Bronchus fibroblast of lung (primary cell): ENCODE measurements at places on chromosomes 3 and 15. TPM values are rescaled to one million over a fixed set of nuclear protein-coding genes. Genes with fewer than 3 reads are reported as not detected.

The CCR3 gene
- not detected in 2 replicates for total RNA-seq

The EPHA3 gene
- total RNA-seq = 0.15 and 0.17 TPM in 2 replicates

The LYZL4 gene
- total RNA-seq = not detected in 2 replicates

The TUSC7 gene
- not detected in 2 replicates for total RNA-seq

The BTD gene
- 10.9 and 12.8 TPM in 2 replicates for total RNA-seq

The IGSF11 gene
- not detected in 2 replicates for total RNA-seq

The CCR4 gene
- total RNA-seq = not detected in 2 replicates

The FBXO45 gene
- 4.6 and 5.2 TPM in 2 replicates for total RNA-seq

The C3orf49 gene
- not detected in 2 replicates for total RNA-seq

The LOXL1 gene
- 112 and 113 TPM in 2 replicates for total RNA-seq

The LRTM1 gene
- total RNA-seq = not detected in 2 replicates

The P3H2 gene
- total RNA-seq = 6.4 and 7.3 TPM in 2 replicates

The IL12A gene
- total RNA-seq = 2.4 and 4.5 TPM in 2 replicates

The THBS1 gene
- 89.2 and 99.2 TPM in 2 replicates for total RNA-seq

The GRM7 gene
- total RNA-seq = not detected in 2 replicates

The SQOR gene
- 31.3 and 36.3 TPM in 2 replicates for total RNA-seq

The GOLGA6B gene
- total RNA-seq = not detected in 2 replicates

The TTLL13 gene
- total RNA-seq = not detected in 2 replicates

The SAXO2 gene
- under 0.01 and 0.50 TPM in 2 replicates for total RNA-seq

The CYP1A1 gene
- not detected in 2 replicates for total RNA-seq

The CMC1 gene
- 12.3 and 27.1 TPM in 2 replicates for total RNA-seq

The DMXL2 gene
- total RNA-seq = 8.2 and 9.8 TPM in 2 replicates

The KNG1 gene
- not detected in 2 replicates for total RNA-seq

The B3GNT5 gene
- total RNA-seq = 29.9 and 34.3 TPM in 2 replicates

The CLDN16 gene
- total RNA-seq = not detected in 2 replicates

The CNTN3 gene
- total RNA-seq = 0.45 and 0.84 TPM in 2 replicates

The PROK2 gene
- not detected in 2 replicates for total RNA-seq

The PEX11A gene
- 3.7 and 4.9 TPM in 2 replicates for total RNA-seq

The LMOD3 gene
- total RNA-seq = not detected in 2 replicates

The FBN1 gene
- 87.0 and 92.0 TPM in 2 replicates for total RNA-seq

The TERC gene
- total RNA-seq = 92.2 and 99.0 TPM in 2 replicates

The CACNA2D2 gene
- 0.15 and 0.17 TPM in 2 replicates for total RNA-seq

The CCDC80 gene
- 101 and 114 TPM in 2 replicates for total RNA-seq

The UPK1B gene
- not detected in 2 replicates for total RNA-seq

The CLPX gene
- total RNA-seq = 19.3 and 19.5 TPM in 2 replicates

The SLC28A2 gene
- not detected in 2 replicates for total RNA-seq

The SV2B gene
- not detected in 2 replicates for total RNA-seq

The TTC21A gene
- total RNA-seq = 0.59 and 0.84 TPM in 2 replicates

The LRRC31 gene
- total RNA-seq = not detected in 2 replicates

The ARPP21 gene
- total RNA-seq = not detected in 2 replicates

The TGM5 gene
- total RNA-seq = not detected in 2 replicates

The FAM174B gene
- total RNA-seq = 0.84 and 1.3 TPM in 2 replicates

The CD200 gene
- total RNA-seq = 3.0 and 5.0 TPM in 2 replicates

The PLXNB1 gene
- 23.3 and 32.1 TPM in 2 replicates for total RNA-seq

The PPARG gene
- 35.2 and 41.9 TPM in 2 replicates for total RNA-seq

The CCR5 gene
- not detected in 2 replicates for total RNA-seq
